ENCODE measurements at places on chromosomes 5 and 9. TPM values are rescaled to one million over a fixed set of nuclear protein-coding genes. Genes with fewer than 3 reads are reported as not detected.

TOR2A gene
- 12.9 TPM for total RNA-seq

NDOR1 gene
- 31.8 TPM for total RNA-seq

ZNF483 gene
- not detected for total RNA-seq

AFAP1L1 gene
- total RNA-seq = 0.45 TPM

ADAMTS19 gene
- 2.4 TPM for total RNA-seq

PCDHGB4 gene
- 0.14 TPM for total RNA-seq

RIOK2 gene
- 36.3 TPM for total RNA-seq

FOXD4L5 gene
- 0.25 TPM for total RNA-seq

NTRK2 gene
- not detected for total RNA-seq

CD180 gene
- not detected for total RNA-seq

GMCL2 gene
- total RNA-seq = not detected

RGMB gene
- 16.4 TPM for total RNA-seq

CDKN2B-AS1 gene
- total RNA-seq = 1.2 TPM

GPR151 gene
- total RNA-seq = not detected

CER1 gene
- total RNA-seq = not detected

LEAP2 gene
- total RNA-seq = 1.1 TPM

TERT gene
- total RNA-seq = 5.1 TPM

RMND5B gene
- 45.6 TPM for total RNA-seq

IRX2 gene
- total RNA-seq = 44.1 TPM

ARHGEF39 gene
- 32.8 TPM for total RNA-seq

KCNN2 gene
- total RNA-seq = not detected

SLC45A2 gene
- 1.1 TPM for total RNA-seq

PAEP gene
- total RNA-seq = not detected

RORB gene
- total RNA-seq = not detected

OMD gene
- total RNA-seq = not detected

FAM78A gene
- total RNA-seq = 0.88 TPM

HNRNPK gene
- total RNA-seq = 476 TPM
